Hair follicle dermal papilla cell (primary cell): ENCODE measurements at places on chromosomes 3 and 15. TPM values are rescaled to one million over a fixed set of nuclear protein-coding genes. Genes with fewer than 3 reads are reported as not detected.

Gene PML
- 123 and 146 TPM in 2 replicates for total RNA-seq

Gene VGLL3
- total RNA-seq: 495 and 584 TPM in 2 replicates

Gene LTF
- total RNA-seq: under 0.01 TPM in 1 of 2 replicates, not detected in the other

Gene BNIP2
- 124 and 138 TPM in 2 replicates for total RNA-seq

Gene MITF
- total RNA-seq: 12.5 and 13.8 TPM in 2 replicates

Gene SCAMP5
- total RNA-seq: 1.5 and 7.7 TPM in 2 replicates

Gene KCNAB1
- 0.16 TPM in 1 of 2 replicates, not detected in the other for total RNA-seq

Gene CCDC50
- 100.0 and 105 TPM in 2 replicates for total RNA-seq

Gene TMEM212
- total RNA-seq: not detected in 2 replicates

Gene MESP1
- 0.12 and 0.16 TPM in 2 replicates for total RNA-seq

Gene ACKR4
- 86.3 and 170 TPM in 2 replicates for total RNA-seq

Gene ARGFX
- not detected in 2 replicates for total RNA-seq

Gene AHSG
- total RNA-seq: not detected in 2 replicates

Gene HESX1
- 0.12 TPM in 1 of 2 replicates, not detected in the other for total RNA-seq

Gene PRR23B
- total RNA-seq: not detected in 2 replicates

Gene TMEM87A
- 59.5 and 70.4 TPM in 2 replicates for total RNA-seq

Gene CHAC1
- 12.0 and 12.3 TPM in 2 replicates for total RNA-seq

Gene TARS3
- total RNA-seq: 10.8 and 12.7 TPM in 2 replicates

Gene GOLGA8Q
- total RNA-seq: 0.49 and 1.1 TPM in 2 replicates
